ENCODE measurements at places on chromosomes 3 and 15. TPM values are rescaled to one million over a fixed set of nuclear protein-coding genes. Genes with fewer than 3 reads are reported as not detected.

DNA sequence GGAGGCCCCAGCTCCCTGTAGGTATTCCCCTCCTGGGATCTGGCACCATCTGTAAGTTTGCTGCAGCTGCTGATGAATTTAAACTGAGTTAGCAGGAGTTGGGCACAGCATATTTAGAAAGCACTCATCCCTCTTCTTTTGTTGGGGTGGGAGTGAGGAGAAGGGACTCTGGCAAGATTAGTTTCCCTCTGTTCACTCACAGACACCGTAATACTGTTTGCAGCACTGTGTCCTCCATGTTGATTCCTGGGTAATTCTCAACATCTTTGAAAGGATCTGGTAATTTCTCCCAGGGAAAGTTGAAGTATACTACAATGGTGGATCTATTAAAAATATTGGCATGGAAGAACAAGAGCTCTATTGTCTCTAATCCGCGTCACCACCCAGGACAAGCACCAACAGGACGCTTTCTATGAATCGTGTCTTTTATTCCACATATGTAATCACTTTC lies 173.3 kb downstream of the RBMS3 start:
- no peak for DNase-seq

DNA sequence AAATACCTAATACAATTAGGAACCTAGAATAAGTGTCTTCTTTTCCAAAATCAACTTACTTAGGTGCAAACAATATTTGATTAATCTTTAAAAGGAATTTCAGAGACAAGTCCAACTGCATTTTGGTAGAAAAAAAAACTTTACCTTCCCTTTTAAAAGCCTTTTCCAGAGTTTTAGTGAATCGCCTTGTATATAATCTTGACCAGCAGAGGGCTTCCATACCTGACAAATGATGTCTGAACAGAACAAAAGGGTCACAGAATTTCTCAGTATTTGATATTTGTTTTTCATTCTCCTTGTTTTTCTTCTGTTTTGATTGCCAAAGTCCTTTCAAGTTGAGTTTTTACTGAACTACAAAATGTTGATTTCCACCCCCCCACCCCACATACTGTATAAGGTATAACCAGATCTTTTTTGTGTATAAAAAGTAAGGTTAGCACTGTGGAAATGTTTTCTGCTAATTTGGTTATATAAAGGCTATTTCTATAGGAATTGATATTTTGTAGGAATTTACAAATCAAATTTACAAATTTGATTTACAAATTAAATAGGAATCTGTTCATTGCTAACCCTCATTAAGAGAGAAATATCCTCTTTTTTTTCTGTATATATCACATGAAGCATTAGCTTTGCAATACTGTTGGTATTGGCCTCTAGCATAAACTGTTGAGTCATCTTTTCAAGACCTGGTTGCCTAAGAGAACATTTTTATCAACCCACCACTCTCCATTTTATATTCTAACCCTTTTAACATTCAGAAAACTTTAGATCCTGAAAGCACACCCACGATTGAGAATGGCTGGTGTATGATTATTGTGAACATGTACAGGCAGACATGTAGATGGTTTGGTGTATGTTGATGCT lies 464.1 kb upstream of the RARB start:
- peak; percentile 56 for DNase-seq

- no peak for DNase-seq
Measured at GRCh38 chr3:174541708-174542315, 317.3 kb upstream of the NAALADL2 start.

Gene LTF
- total RNA-seq = not detected

Gene LSMEM2
- not detected for total RNA-seq

DNA sequence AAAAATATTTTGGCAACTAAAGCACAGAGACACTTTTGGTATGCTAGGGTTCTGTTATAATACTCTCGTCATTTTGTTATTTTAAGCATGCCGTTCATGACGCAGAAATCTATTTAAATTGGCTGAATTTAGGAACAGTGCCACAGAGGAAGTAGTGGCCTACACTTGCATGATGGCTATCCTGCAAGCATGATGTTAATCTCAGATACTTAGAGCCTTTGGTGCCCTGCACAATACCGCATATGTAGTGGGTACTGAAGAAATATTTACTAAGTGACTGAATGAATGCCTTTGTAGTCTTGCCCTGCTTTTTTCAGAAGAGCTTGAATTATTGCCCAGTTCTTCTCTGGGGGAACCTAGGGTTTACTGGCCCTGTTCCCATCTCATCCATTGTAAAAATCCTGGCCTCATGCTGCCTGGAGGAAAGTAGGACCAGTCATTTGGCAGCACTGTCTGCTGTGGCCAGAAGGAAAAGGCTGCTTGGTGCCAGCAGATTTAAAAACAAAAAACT lies 79.0 kb downstream of the SERPINI1 start:
- DNase-seq = no peak

DNA sequence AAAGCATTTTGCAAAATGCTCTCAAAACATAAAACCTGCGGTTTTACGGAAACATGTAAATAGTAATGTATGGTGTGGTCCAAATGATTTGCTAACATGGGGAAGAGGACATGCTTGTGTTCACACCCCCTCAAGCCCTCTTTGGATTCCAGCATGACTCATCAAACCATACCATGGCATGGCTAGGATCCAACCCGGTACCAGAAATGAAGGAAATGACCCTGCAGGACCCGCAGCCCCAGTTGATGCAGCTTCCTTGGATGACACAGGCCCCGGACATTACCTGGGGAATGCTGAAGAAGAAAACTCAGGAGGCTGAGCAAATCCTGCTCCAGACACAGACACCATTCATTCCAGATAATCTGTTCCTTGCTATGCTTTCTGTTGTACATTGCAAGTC lies 222.9 kb downstream of the DTWD1 start:
- no peak for DNase-seq

GRCh38 chr3:153901152-153901551 lies 220.0 kb upstream of the ARHGEF26 start:
- no peak for DNase-seq

GRCh38 chr3:128549283-128550112 lies 56.5 kb upstream of the GATA2 start:
- DNase-seq = no peak

Gene IQCH
- 2.4 TPM for total RNA-seq

DNA sequence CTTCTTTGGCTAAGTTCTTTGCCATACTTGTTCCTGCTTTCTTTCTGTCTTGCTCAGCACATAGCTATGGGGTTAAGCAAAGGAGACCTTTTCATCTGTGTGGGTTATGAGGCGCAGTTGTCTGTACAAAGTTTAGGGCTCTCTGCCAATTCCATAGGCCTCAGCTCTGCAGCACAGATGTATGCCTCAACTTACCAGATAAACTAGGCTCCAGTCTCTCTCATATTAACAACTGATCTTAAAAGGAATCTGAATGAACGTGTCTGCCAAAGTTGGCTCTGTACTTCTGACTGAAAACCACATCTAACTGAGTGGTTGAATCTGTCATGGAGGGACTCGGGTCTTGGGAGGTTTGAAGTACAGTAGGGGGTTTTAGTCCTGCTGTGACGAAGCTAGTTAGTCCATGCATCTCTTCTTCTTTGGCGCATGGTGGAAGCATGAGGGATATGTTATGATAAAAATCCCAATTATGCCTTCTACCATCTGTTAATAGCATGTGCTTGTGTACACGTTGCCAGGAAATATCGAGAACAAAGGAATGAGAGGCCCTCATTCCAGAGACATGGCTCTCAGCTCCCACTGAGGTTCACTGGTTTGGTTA lies 114.6 kb upstream of the TSC22D2 start:
- no peak for DNase-seq

Gene STARD5
- 0.87 TPM for total RNA-seq
